HEK293T (cell line): ENCODE measurements at places on chromosomes 4 and X.
A peak's percentile ranks its signal among the peaks of the same experiment; 100 is the strongest.

GRCh38 chr4:169047956-169048355, 37.9 kb upstream of the CBR4 start:
- no peak for DNase-seq

- no peak for DNase-seq
Measured at GRCh38 chrX:152079768-152080167, 58.6 kb downstream of the MAGEA10 start.

DNA sequence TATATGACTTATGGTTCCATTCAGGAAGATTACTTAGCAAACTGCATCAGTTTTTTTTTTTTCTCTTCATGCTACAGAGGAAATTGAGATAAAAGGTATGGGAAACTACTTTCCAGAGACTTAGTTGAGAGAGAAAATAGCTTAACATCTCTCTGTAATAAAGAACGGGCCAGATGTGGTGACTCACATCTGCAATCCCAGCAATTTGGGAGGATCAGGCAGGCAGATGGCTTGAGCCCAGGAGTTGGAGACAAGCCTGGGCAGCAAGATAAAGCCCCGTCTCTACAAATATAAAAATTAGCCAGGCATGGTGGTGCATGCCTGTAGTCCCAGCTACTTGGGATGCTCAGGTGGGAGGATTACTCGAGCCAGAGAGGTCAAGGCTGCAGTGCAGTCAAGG, 271.2 kb upstream of the TENM3 start:
- no peak for DNase-seq

DNA sequence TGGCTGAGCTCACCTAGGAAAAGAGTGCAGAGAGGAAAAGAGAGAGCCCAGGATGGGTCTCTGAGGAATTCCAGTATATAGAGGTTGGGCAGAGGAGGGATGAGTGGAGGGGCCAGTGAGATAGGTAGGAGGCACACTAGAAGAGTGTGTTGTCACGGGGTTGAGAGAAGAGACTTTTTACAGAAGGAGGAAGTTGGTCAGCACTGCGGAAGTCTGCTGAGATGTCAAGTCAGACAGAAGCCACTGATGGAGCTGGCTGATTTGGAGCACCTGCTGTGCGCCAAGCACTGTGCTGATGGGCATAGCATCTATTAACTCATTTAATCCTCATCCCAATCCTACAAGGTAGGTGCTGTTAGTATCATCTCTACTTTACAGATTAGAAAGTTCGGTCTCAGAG, 60.4 kb downstream of the EFNB1 start:
- no peak for DNase-seq

DNA sequence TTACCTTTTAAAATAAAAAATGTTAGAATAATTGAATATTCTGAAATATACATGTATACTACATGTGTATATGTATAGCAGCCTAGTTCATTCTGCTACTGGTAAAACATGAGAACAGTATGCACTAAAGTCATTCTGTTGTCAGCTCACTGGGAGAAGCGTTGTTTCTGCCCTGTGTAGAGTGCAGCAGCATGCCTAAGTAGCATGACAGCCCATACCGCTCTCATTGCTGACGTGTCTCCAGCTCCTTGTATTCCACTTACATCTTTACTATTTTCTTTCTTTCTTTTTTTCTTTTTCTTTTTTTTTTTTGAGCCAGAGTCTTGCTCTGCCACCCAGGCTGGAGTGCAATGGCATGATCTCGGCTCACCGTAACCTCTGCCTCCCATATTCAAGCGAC, 90.7 kb downstream of the KLHL8 start:
- DNase-seq = no peak

- no peak for DNase-seq
Measured at GRCh38 chr4:158356301-158356700, 146.0 kb downstream of the TMEM144 start.

GRCh38 chr4:68218044-68218443, 27.4 kb downstream of the TMPRSS11B start:
- no peak for DNase-seq

- no peak for DNase-seq
Measured at GRCh38 chr4:102439236-102439614, 61.9 kb upstream of the NFKB1 start.

GRCh38 chrX:20212486-20213089, 54.1 kb downstream of the RPS6KA3 start:
- DNase-seq = no peak

- DNase-seq = no peak
Measured at GRCh38 chr4:41433361-41433760, 104.6 kb upstream of the LIMCH1 start.

DNA sequence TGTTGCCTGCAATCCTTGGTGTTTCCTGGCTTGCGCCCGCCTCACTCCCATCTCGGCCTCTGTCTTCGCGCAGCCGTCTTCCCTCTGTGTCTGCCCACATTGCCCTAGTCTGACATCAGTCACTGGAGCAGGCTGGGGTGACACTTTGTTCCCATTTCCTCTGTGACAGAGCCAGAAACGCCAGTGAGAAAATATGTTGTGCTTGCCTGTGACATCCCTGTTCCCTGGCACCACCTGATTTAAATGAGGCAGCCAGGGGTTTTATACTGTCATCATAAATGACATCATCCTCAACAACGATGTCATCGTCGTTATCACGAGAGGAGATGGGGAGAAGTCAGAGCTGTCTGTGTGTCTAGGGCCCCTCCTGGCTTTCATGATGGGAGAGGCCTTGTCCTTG, 29.1 kb downstream of the ZNF185 start:
- no peak for DNase-seq

DNA sequence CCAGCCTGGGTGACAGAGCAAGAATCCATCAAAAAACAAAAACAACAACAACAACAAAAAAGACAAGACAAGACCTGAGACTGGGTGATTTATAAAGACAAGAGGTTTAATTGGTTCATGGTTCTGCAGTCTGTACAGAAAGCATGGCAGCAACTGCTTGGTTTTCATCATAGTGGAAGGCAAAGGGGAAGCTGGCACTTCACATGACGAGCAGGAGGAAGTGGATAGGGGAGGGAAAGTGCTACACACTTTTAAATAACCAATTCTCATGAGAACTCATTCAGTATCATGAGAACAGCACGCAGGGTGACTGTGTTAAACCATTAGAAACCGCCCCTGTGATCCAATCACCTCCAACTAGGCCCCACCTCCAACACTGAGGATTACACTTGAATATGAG, 28.4 kb upstream of the SLC10A7 start:
- DNase-seq = no peak

DNA sequence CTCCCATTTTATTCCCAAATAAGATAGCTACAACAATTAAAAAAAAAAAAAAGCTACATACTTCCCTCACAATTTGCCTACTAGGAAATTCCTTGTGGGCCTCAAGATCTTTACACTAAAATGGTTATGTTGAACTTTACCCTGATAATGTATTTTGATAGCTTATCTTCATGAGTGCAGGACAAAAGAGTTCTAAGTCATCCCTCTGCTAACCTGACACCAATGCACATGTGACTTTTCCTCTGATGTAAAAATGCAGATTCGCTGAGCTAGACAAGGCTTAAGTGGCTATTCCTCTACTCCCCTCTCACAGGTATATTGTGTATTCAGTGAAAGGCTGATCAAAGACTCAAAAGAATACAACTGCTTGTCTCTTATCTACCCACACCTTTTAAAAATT, 22.5 kb downstream of the ELF2 start:
- no peak for DNase-seq

GRCh38 chrX:47772764-47773163, 63.9 kb upstream of the ZNF81 start:
- no peak for DNase-seq

DNA sequence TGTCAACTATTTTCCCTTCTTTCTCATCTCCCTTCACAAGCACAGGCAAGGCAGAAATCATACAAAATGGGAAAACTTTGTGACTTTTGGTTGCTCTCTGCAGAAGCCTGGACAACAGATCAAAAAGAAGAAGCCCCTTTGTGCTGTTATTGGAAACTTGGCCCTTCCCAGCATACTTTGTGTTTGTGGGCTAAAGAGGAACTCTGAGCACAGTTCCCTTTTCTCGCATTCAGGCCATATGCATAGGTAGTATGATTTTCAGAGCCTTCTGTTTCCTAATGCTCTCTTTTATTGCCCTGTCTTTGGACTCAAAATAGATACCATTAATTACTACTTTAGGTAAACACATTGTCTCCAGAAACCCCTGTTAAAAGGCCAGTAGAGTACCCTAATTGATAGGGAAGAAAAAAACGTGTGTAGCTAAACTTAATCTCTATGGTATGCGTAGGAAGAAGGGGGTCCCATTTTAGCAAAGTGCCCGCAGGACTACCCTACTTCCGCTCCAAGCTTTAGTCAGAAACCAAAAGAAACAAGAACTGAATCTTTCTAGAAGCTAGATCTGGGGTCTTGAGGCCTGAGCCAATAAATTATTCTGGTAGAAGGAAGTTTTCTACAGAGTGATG, 26.6 kb downstream of the VSIG4 start:
- DNase-seq = no peak

- peak; percentile 31 for DNase-seq
Measured at GRCh38 chrX:115525486-115525885, 35.5 kb upstream of the PLS3 start.

- DNase-seq = no peak
Measured at GRCh38 chr4:10245751-10246150, 129.2 kb upstream of the WDR1 start.

DNA sequence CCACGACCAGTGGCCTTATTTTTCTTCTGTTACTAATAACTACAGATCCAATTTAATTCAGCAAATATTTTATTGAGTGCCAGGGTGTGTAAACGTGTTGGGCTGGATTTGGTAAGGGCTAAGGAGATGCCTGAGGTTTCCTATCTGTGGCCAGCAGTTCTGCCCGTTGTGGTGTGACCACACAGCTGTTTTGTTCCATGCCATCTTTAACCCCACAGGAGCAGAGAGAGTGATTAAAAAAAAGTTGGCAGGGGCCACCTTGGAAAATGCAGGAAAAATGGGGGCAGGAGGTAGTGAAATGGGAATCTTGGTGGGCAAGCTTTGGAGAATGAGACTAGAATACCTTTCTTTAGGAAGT, 1.1 kb downstream of the PLAC8 start:
- DNase-seq = no peak

- DNase-seq = no peak
Measured at GRCh38 chr4:25406081-25406692, 29.1 kb downstream of the ANAPC4 start.

DNA sequence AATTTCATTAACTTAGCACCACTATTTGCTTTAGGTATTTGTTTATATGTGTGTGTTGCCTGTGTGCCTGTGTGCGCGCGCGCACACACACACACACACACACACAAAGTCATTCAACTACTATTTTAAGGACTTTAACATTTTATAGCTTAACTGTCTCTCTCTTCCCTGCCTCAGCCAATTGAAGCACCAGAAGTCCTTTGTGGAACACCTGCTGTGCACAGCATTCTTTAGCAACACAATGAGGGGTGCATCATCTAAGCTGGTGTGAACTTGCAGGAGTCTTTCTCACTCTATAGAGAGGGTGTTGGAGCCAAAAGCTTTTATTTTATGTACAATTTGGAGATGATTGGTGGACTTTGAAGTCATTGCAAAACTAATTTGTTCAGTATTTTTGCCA, 31.3 kb downstream of the SLIT2 start:
- no peak for DNase-seq

DNA sequence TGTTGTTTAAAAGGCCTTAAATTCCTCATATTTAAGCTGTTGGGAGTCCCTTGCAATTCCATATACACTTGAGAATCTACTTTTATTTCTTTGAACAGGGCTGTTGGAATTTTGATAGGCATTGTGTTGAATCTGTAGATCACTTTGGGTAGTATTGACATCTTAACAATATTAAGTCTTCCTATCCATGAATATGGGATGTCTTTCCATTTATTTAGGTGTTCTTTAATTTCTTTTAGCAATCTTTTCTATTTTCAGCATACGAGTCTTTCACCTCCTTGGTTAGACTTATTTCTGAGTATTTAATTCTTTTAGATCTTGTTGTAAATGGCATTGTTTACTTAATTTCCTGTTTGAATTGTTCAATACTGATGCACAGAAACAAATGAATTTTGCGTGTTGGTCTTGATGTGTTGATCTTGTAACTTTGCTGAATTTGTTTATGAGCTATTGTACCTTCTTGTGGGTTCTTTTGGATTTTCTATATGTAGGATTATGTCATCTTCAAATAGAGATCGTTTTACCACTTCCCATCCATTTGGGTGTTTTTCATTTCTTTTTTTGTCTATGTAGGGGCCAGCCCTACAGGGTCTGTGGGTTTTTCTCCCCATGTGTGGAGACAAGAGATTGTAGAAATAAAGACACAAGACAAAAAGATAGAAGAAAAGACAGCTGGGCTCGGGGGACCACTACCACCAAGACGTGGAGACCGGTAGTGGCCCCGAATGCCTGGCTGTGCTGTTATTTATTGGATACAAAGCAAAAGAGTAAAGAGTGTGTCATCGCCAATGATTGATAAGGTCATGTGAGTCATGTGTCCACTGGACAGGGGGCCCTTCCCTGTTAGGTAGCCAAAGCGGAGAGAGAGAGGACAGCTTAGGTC, 18.2 kb upstream of the CTBP1 start:
- DNase-seq = no peak

- no peak for DNase-seq
Measured at GRCh38 chr4:7411896-7412553, 22.7 kb downstream of the PSAPL1 start.

GRCh38 chr4:80202741-80203553, 5.6 kb downstream of the PRDM8 start:
- DNase-seq = no peak

DNA sequence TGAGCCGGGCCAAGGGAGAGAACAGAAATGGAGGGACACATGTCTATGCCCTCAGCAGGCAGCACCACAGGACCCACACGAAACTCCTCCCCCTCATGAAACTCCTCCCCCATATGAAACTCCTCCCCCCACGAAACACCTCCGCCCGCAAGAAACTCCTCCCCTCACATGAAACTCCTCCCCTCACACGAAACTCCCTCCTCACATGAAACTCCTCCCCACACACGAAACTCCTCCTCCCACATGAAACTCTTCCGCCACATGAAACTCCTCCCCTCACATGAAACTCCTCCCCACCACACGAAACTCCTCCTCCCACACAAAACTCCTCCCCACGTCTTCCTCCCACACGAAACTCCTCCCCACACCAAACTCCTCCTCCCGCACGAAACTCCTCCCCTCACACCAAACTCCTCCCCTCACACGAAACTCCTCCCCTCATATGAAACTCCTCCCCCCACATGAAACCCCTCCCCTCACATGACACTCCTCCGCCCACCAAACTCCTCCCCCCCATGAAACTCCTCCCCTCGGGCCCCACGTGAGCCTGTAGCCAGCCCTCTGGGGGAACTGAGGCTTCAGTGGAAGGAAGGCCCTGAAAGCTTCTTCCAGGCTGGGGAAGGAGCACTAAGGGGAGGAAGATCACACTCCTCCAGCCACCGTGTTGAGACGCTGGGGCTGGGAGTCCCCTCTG, 15.2 kb downstream of the ADRA2C start:
- DNase-seq = peak; percentile 79

- DNase-seq = no peak
Measured at GRCh38 chrX:150574559-150575418, 6.4 kb downstream of the MTM1 start.

GRCh38 chr4:48379587-48380180, 38.4 kb downstream of the SLAIN2 start:
- DNase-seq = no peak

- DNase-seq = no peak
Measured at GRCh38 chrX:84123585-84123984, 64.4 kb downstream of the RPS6KA6 start.

- DNase-seq = no peak
Measured at GRCh38 chr4:140924761-140925392, 168.7 kb upstream of the TBC1D9 start.

- DNase-seq = no peak
Measured at GRCh38 chrX:121407627-121408026, 360.2 kb downstream of the GLUD2 start.
